ENCODE measurements at places on chromosomes 16 and 17.

- DNase-seq, result no peak
Measured at GRCh38 chr17:35856603-35857002, 12.1 kb downstream of the HEATR9 start.

- DNase-seq, result no peak
Measured at GRCh38 chr17:67025216-67025792, 19.1 kb upstream of the CACNG1 start.

DNA sequence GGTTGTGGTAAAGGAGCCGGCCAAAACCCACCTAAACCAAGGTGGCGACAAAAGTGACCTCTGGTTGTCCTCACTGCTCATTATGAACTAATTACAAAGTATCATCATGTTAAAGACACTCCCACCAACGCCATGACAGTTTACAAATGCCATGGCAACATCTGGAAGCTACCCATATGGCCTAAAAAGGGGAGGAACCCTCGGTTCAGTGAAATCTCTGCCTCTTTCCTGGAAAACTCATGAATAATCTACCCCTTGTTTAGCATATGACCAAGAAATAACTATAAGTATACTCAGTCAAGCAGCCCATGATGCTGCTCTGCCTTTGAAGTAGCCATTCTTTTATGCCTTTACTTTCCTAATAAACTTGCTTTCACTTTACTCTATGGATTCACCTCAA is 72.2 kb downstream of the CYLD start:
- DNase-seq, result no peak

- no peak for DNase-seq
Measured at GRCh38 chr17:4859816-4860625, 26.9 kb downstream of the MINK1 start.

- DNase-seq, result no peak
Measured at GRCh38 chr16:79069633-79070032, 530.9 kb downstream of the MAF start.

DNA sequence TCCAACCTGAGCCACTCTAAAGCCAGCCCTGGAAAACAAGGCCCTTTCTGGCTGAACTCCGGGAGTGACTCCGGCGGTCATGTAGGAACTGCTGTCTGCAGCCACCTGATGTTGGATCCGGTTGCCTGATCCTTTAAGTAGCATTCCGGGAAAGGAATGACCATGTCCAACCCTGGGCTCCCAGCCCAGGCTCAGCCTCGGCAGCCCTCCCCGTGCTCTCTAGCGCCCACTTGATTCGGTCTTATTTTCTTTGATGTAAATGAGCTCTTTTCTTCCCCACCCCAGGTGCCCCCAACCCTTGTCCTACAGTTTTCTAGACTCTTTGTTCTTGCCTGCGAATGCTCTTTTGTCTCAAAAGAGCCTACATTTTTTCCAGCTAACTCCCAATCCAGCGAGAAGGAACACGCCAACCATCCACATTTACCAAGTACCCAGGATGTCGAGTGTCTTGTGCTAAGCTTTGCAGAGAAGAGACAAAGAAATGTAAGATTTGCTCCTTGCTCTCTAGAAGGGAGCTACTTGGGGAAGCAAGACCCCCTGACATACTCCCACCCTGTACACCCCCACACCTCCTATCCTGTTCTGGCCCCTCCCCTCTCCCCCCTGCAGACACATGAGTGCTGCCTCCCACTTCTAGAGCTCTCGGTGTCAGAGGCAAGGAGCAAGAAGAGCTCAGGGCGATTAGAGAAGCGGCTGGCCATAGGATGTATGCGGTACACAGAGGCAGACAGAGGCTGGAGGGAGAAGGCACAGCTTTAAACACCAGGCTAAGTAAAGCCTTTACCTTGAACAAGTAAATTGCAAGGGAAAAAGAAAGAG is 53.8 kb downstream of the COG7 start:
- no peak for DNase-seq

DNA sequence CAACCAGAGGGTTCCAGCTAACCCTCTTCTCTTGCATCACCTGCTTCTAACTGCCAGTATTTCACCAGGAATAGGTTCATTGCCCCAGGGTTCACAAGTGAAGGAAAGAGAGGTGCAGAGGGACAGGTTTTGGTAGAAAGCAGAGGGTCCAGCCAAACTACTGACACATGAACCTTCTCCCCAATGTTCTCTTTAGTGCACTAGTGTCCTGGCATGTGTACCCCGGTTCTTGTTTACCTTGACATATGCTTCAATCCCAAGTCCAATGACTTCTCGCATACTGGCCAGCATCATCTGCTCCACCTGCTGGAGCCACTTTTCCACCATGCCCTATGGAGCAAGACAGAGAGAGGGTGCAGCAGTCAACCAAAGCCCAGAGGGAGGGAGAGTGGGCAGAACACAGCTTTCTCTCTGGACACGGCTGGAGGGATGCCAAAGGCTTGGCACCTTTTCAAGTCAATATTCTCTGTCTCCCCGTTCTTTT is 90.6 kb downstream of the DNAH3 start:
- no peak for DNase-seq

DNA sequence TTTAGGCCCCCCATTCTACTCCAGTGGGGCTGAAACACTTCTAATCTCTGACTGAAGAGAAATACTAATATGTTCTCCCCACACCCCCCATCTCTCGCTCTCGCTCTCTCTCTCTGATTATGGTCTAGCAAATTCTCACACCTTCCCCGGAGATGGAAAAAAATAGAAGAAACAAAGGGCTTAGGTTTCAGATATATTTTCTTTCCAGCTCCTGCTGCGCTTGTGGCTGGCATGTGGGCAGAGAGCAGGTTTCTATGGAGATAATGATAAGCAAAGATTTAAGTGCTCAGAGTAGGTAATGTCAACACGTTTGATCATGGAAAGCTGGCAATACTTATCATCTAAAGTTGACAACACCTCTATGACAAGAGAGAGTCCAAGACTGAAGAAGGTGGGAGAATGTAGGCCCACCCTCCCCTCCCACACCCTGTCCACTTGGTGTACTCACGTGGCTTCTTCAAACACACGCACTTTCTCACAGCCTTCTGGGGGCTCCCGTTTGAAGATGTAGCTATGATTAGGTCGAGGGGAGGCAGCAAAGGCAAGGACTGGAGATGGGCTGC is 8.0 kb upstream of the SLC35B1 start:
- no peak for DNase-seq

DNA sequence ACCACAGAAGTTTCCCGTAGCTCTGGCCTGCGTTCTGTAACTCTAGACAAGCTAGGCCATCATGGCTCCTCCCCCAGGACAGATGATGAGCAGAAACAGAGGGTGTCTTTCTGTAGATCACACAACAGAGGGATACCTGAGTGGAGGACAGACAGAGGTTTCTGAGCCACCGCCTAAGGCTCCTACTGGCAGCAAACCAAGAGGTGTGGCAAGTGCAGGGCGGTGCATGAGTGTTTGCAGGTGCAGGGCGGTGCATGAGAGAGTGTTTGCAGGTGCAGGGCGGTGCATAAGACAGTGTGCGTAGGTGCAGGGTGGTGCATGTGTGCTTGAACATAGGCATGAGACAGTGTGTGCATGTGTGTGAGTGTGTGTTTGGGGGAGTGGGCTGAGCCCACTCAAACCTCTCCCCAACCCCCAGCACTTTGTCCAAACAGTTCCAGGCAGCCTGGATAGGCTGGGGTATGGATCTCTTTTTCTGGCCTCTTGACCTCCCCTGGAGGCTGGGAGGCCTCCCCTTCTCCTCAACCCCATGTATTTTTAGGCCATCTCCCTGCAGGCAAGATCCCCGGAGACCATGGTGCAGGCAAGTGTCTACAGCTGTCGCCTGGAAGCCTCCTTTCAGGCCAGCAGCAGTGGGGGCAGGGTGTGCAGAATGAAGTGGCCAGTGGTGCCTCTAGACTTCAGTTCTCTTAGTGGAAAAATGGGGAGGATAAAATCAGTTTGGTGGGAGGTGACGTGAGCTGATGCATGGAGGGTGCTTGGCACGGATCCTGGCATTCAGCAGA is 53.4 kb upstream of the CBX4 start:
- no peak for DNase-seq

GRCh38 chr17:28188841-28189263 is 130.1 kb upstream of the TMEM97 start:
- no peak for DNase-seq
